ENCODE measurements at places on chromosomes 4 and X.

GRCh38 chrX:41921492-41922430 lies 1.6 kb downstream of the CASK start:
- DNase-seq = peak; percentile 21

GRCh38 chrX:1137531-1137930 lies 74.9 kb downstream of the CRLF2 start:
- no peak for DNase-seq

GRCh38 chr4:7360806-7361205 lies 73.9 kb downstream of the PSAPL1 start:
- DNase-seq = no peak

GRCh38 chr4:27861381-27861787 lies 1000.7 kb downstream of the STIM2 start:
- DNase-seq = peak; percentile 2

DNA sequence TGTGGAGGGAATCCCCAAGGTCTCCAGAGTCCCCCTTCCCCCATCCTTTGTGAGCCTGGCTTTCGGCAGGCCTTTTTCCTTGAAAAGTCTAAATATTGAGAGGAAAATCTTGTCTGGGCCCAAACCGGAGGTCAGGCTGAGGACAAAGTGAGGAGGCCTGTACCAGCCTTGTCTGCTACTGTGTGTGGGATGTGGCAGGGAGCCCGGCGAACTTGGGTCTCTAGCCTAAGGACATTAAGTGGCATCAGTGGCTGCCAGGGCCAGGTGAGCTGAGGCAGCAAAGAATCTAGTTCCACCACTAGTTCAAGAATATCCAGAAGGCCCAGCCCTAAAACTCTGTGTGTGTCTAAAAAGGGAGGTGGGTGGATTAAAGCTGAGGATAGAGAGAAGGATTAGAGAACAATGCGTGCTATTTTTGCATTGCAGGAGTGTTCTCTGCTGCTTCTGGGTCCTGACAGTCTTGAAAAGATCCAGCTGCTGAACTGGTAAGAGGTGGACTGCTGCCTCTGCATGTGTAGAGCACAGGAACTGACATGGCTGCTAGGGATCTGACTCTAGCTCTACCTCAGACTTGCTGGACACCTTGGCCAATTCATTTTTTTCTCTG lies 1.2 kb upstream of the AMER1 start:
- DNase-seq = no peak

DNA sequence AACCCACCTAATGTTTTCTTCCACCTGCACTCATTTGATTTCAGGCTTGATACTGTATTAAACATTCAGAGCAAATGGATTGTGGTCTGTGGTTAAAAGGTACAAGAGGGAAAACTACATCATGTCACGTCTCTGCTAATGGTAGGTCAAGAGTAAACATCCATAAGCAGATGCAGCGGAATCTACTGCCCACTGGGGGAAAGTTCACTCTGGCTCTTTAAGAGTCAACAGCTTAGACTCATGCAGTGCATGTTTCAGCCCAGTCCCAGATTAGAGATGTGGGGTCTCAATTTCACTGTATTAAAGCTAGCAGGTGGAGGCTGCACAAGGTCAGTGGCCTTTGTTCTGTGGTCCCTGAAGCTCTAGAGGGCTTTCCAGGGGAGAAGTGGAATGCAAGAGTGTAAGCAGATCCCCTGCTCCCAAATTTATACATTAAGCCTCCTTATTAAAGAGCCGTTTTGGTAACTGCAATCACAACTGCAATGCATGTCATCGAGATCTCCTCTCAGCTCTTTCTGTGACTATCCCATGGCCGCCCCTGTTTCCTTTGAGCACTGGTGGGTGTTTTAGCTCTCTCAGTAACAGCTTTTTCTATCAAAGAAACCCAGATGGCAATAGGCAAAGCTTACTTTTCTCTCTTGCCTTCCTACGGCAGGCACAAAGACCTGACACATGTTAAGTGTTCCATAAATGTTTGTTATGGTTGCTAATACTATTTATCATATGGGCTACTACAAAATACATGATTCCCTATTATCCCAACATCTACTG lies 53.4 kb downstream of the LDB2 start:
- DNase-seq = no peak

- peak; percentile 33 for DNase-seq
Measured at GRCh38 chrX:15908603-15909290, 54.1 kb upstream of the AP1S2 start.

DNA sequence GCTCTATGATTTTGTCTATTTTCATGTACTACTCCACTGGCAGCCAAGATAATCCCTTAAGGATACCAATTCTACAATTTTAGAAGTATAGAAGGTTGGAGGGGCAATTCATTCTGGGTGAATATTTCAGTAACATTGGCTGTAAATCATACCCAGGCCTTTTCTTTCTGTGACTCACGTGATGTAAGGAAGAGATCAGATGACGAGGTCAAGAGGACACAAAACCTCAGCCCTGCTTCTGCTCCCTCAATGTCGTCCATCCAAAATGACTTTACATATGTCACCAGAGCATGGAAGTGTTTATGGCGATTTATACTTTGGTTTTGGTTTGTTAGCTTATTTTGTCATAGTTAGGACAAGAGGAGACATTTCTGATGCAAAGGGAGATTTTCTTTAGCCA lies 70.7 kb upstream of the SLC4A4 start:
- no peak for DNase-seq

DNA sequence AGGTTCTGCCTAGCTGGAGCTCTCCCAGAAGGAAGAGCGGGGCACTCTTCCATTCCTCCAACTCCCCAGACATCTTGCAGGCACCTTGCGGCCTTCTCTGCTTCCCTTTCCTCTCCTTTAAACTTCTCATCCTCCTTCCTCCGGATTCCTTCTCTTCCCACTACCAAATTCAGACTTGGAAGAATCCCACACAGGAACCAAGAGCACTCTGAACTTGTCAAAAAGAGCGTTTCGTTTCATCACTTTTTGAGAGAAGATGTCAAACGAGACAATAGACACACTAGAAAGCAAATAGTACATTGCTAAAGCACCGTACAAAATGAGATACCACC lies 512 bp upstream of the UCP1 start:
- DNase-seq = no peak

- no peak for DNase-seq
Measured at GRCh38 chr4:60129740-60130139, 1070.4 kb upstream of the ADGRL3 start.

DNA sequence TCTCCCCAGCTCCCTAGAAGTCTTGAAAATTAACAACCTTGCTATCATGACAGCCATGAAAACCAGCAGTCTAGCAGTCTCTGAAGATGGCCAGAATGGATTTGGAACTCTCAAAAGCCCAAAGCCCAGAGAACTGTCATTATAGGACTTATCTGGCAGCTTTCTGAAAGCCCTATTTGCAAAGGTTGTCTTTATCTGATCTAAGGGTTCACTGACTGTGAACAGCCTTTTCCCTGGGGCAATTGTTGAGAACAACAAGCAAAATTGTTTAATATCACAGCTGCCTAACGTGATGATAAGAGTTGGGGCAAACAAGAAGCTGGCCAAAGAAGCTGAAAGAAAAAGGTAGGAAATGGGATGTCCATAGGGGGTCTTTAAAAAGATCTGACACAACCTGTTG lies 20.9 kb upstream of the KLHL8 start:
- peak; percentile 32 for DNase-seq

GRCh38 chr4:102598762-102599374 lies 97.7 kb downstream of the NFKB1 start:
- DNase-seq = no peak
